ENCODE measurements at places on chromosomes 2 and 18.

- DNase-seq, result no peak
Measured at GRCh38 chr2:147578529-147578928, 266.3 kb upstream of the ACVR2A start.

GRCh38 chr2:176004934-176005333 is 2.9 kb upstream of the LNPK start:
- no peak for DNase-seq

DNA sequence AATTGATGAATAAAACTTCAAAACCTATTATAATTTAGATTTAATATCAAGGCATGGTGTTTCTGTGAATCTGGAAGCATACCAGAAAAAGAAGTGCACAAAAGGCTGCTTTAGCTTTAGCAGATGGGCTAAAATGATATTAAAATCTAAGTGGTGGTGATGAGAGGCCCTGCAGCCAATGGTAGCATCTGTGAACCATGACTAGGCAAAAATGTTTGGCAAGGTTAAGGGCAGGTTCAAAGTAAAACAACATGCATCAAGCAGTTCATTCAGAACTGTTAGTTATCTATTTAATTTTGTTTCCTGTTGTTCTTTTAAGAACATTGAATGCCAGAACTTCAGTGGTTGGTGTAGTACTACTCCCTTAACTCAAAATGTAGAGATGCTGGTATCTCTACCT is 1736.9 kb upstream of the CELF4 start:
- DNase-seq, result no peak

GRCh38 chr2:227570615-227571014 is 28.1 kb upstream of the SCYGR2 start:
- no peak for DNase-seq
